ENCODE measurements at places on chromosomes 4 and X.

DNA sequence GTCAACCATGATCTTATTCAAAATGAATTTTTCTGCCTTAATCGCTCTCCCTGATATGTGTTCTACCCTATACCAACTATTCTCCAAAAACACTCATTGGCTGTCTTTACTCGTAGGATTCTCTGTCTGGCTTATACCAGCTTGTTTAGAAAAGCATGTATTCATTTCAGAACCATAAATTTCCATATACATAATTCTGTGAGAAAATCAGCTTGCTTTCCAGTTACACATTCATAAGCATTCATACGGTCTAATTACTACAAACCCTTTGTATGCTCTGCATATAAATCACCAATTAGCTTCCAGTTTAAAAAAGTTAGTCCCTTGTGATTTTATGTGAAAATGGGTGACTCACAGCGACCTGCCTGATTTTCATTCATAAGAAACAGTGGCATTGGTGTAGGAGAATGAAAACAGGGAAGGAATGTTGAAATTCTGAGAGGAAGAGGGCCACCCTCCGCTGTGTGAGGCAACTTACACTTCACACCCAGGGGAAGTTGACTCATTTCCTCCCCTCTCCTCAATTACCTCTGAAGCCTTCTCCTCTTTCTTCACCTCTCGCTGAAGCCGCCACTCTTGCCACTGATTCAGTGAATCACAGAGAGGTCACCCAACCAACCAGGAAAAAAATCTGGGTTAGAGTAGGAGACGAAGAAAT is 63.3 kb downstream of the MEPE start:
- DNase-seq, result no peak

DNA sequence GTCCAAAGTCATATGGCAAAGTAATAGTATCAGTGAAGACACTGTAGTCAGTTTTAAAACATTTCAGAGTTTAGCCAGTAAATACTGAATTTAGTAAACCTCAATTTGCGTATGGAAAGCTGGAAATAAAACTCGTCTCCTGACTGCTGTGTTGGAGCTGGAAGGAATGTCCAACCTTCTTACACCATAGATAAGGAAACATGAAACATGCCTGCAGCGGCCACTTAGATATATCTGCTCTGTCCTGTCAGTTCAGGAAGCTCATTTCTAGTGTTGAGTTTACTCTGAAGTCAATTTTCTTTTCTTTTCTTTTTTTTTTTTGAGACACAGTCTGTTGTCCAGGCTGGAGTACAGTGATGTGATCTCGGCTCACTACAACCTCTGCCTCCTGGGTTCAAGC is 21.2 kb downstream of the ARHGAP10 start:
- DNase-seq, result no peak

DNA sequence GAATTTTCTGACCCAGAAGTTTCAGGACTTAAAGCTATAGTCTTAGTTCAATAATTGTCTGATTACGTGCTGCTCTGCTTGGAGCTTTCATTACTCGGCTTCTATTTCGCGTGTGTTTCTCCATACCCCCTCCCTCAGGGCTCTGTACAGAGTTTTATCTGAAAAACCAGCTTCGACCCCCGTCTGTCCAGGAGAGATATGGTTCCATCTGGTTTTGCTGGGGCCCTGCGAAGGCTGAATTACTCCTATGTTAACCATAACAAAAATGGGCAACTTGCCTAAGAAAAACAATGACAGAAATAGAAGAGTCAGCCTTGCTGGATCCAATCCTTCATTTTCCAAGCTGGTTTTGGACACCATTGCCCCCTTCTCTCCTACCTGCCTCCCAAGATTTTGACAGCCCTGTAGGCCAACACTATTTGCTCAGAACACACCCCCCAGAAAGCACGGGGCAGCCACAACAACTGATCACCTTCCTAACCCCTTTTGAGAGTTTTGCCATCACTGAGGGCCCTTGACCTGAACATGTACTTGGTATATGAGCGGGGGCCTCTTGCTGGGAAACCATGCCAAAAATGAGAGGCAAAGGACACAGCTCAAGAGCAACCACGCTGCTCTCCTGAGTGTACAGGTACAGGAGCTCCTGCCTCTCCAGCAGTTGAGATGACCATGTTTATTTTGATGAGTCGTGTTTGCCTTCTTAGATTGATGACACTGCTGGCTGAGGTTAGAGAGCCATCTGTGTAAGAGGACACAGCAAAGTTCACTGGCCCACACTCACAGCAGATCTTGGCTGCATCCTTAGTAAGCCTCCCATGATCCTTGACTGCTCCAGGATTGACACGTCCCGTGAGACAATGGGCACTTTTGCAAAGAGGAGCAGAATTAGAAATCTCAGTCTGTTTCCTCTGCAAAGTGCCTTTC is 36.2 kb upstream of the ATP6AP2 start:
- no peak for DNase-seq

- no peak for DNase-seq
Measured at GRCh38 chr4:98653890-98654867, 4.2 kb downstream of the TSPAN5 start.

GRCh38 chr4:168076989-168077725 is 15.2 kb upstream of the ANXA10 start:
- no peak for DNase-seq

GRCh38 chrX:50691820-50692219 is 122.2 kb downstream of the SHROOM4 start:
- DNase-seq, result no peak

DNA sequence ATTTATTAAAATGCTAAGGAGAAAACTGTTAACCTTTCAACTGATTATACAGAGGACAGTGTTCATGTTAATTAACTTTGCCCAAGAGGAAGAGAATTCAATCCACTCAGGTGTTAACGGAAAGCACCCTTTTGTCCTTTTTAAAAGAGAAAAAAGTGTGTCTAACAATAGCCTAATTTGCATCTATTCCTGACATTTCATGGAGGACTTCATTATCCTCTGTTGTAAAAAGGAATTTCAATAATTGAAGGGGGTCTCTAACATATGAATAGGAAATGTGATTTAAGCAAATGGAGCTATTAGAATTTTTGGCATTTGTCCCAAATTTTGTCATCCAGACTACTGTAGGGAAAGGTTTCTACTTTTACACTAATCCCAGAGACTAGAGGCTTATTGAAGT is 44.6 kb upstream of the GC start:
- DNase-seq, result no peak

DNA sequence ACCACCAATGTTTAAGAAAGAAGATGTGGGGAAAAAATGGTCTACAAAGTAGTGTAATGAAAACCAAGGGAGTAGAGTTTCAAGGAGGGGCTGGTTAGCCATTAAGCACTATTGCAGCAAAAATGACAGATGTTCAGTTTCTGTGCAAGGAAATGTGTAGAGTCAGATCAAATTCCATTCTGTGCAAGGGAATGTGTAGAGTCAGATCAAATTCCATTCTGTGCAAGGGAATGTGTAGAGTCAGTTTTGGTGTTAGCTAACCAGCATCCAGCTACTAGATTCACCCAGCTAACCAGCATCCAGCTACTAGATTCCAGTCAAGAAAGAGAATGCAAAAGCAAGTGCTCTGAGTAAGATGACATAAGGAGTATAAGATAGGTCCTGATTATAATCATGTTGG is 208.8 kb downstream of the COX18 start:
- no peak for DNase-seq

DNA sequence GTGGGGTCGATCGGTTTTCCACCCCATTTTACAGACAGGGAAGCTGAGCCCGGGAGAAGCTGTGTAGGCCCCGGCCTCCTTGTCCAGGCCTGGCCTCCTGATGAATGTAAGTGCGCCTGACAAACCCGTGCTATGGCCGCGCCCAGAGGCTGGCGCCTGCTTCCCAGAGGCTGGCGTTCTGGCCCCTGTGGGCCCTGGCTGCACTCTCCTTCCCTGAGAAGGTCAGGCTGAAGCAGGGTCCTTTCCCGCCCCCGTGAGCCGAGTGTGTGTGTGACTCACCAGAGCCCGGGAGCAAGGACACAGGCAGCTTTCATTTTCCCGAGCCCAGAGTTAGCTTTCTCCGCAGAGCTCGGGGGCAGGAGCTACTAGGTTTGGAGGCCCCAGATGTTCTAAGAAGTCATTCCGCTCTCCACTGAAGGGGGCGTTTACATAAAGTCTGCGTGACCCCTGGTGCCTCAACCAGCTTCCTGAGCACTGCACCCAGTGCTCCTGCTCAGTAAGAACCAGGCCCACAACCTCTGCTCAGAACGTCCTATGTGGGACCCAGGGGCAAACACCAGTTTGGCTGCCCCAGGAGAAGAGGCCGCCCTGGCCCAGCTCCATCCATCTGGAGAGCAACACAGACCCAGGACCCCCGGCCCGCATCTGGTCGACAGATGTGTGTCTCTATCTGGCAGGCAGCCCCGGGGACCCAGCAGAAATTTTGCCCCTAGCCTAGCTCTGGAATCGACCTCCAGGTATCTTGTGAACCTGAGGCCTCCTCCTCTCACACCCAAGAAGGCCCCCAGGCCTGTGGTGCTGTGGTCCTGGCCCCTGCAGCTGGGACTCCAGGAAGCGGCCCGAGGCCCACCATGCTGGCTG is 13.6 kb downstream of the UVSSA start:
- DNase-seq, result no peak

- DNase-seq, result no peak
Measured at GRCh38 chrX:149950681-149951080, 12.4 kb upstream of the EOLA2 start.

DNA sequence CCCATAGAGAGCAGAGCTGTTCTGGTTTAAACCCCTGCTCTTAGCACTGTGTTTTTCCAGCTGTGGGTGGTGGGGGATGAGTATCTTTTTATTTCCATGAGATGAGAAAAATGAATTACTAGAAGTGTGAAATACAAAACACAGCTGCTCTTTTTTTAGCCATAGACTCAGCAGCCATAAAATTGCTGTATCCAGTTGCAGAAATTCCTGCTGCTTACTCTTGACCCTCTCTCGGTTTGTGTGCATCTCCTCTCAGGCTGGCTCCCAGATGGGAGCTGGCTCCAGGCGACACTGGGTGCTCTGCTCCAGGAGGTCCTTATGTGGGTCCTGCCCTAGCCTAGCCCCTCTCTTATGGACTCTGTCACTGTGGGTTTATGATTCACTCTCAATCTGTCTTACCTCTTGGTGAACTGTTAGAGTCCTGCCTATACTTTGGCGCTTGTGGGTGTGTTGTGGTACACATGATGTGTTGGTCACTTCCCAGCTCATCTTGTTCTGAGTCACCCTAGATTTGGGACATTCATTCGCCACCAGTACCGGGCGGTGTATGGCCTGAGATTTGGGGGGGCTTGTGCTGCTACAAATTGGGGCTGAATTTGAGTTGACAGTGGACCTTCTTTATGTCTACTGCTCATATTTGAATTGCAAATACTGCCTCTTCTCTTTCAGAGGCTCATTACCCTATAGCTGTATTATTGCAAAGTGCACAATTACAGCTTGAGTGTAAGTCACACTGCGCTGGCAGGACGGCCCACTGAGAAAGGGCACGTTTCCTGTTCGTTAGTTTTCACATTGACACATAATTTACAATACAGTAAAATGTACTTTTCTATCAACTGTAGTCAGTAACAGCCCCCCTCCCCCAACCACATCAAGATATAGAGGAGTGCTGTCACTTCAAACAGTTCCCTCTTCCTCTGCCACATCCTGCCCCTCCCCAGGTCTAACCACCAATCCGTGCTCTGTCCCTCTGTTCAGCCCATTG is 46.9 kb upstream of the MSANTD1 start:
- DNase-seq, result no peak

DNA sequence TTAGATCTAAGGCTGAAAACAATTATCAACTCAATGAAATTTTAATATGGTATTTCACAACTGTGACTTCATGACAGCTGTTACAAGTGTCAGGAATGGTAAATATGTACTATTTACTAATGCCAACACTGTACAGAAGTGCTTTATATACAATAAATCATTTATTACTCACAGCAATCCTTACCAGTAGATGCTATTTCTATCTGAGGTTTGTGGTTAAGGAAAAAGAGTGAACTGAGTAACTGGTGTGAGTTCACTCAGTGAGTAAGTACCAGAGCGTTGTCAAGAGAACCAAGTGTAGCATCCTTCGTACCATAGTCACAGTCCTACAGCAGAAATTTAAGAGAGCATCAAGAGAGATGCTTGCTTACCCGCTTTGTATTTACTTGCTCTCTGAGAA is 23.3 kb downstream of the MTHFD2L start:
- DNase-seq, result no peak

GRCh38 chr4:138494931-138495330 is 252.8 kb upstream of the SLC7A11 start:
- no peak for DNase-seq

DNA sequence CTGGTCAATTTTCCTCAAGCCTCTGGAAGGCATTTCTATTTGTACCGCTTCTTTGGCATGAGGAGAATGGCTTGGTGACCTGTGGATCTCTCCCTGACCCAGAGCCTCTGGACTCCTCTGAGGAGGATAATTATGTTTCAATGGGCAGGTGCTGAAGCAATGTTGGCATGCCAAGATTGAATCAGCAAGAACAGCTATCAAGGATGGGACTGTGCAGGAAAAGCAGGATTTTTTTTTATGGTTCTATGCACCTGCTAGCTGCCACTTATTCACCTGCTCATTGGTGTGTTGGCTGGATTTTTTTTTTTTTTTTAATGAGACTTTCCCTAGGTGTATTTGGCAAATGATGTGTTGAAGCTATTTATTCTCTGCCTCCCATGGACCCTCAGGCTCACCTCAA is 821.2 kb downstream of the RPA4 start:
- DNase-seq, result no peak

DNA sequence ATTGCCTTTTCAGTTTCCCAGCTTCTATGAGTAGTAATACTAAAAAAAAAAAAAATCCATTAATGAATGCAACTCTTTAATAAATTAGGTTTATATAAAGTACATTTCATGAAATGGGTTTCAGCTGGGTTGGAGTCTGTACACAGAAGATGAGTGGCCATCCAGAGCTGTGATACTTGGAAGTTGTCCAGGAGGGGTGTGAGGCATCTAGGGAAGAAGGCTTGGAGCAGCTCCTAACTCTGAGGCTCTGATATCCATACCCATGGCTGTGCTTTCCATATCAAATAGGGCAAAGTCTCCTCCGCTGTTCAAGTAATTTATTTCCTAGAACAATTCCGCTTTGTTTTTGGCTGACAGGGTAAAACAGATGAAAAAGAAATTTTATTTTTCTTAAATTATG is 423.3 kb upstream of the TENM3 start:
- no peak for DNase-seq

DNA sequence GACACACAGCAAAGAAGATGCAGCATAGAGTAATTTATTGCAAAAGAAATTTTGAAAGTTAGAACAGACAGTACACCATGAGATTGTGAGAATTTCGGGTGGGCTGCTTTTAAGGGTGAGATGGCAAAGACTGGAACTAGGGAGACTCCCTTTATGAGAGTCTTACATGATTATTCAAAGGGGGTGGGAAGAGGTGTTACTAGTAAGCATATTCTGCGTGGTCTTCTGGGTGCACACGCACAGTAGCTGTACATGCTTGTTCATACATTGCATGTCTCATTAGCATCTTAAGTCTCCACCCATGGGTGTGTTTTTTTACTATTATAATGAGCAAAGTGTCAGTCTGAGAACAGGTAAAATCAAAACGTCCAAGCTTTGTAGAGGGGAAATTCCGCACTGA is 49.4 kb upstream of the USP38 start:
- DNase-seq, result no peak

DNA sequence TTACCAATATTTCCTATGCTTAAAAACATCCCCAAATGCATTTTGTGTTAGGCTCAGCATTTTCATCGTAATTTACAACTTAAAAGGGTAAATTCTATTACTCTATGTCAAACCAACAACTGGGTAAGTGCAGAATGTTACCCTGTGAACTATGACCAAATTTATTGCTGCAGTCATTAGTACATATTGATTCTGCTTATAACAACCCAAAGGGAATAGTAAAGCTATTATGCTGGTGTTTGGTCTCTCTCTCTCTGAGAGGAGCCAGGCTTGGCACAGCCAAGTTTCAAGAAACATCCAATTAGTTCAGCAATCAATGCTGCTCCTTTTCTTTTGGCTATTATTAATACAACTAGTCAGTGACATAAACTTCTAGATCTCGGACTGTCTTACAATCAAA is 747.7 kb downstream of the CENPC start:
- DNase-seq, result no peak
